ENCODE measurements at places on chromosomes 4 and X. TPM values are rescaled to one million over a fixed set of nuclear protein-coding genes. Genes with fewer than 3 reads are reported as not detected.

DNA sequence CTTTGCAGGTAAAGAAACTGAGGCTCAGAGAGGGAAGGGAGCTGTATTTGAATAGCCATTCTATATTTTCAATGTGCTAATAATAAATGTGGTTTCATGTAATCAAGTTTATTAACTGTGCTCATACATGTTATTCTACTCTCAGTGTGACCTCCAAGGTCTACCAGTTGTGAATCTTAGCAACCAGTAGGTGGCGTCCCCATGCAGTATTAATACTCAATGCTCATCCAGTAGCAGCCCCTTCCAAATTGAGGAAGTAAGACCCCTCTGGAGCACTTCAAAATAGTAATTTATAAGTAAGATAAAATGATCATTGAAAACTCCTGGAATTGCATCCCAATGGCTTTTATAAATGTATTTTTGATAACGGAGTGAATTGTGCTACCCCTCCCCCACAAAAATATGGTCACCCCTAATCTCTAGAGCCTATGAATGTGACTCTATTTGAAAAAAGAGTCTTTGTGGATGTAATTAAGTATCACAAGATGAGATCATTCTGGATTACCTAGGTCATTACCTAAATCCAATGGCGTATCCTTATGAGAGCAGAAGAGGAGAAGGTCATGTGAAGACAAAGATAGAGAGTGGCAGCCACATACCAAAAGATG is 20.4 kb upstream of the SEPSECS start:
- no peaks in the 10 kb centered on the region for H3K36me3 ChIP-seq
- H3K4me1 ChIP-seq, result peaks cover 16% of the 10 kb centered on the region
- no peaks in the 10 kb centered on the region for H3K27me3 ChIP-seq
- H3K4me3 ChIP-seq, result no peak overlapping the region
- no peak for DNase-seq

DNA sequence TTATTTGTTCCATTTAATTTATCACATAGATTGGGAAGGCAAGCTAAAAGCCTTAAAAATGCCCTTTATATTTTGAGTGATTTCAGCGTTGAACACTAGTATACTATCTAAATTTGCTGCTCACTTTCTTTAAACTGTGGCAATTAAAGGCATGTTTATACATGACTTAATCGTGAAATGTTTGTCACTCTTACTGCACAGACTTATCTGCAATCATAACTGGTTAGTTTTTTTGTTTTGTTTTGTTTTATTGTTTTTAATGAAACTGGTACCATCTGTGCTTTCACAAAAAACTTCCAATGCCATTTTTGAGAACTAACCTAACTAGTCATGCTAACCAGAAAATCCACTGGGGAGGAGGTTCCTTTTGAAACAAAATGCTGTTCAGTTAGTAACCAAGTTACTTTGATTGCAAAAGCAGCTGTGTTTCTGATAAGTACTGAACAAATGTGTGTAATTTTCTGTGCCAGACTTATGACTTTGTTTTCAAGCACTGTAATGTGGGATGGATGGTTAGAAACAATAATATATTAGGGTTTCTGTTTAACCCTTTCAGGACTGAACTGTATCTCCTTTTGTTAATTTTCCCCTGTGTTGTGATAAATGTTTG is 56.1 kb downstream of the CCKAR start:
- H3K36me3 ChIP-seq, result no peaks in the 10 kb centered on the region
- no peaks in the 10 kb centered on the region for H3K27me3 ChIP-seq
- H3K4me1 ChIP-seq, result no peaks in the 10 kb centered on the region

DNA sequence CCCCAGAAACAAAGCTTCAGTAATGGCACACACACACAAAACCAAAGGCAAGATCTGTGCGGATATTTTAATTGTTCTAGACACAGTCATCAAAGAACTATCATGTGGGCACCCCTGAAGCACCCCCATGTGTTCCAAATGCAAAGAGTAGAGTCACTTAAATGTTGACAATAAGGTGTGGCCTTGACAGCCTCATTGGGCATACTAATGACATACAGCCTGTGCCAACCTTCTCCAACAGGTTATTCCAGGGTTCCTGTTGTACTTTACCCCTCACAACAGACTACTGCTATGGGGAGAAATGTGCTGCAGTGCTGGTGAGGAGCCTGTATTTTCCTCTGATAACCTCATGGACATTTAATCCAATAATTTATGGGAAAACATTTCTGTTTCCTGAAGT is 29.8 kb upstream of the CT47C1 start:
- no peak overlapping the region for H3K27ac ChIP-seq
- no peaks in the 10 kb centered on the region for H3K4me1 ChIP-seq
- DNase-seq, result no peak

GRCh38 chrX:72466493-72466892 is 106.2 kb downstream of the HDAC8 start:
- H3K27me3 ChIP-seq, result no peaks in the 10 kb centered on the region
- no peaks in the 10 kb centered on the region for H3K4me1 ChIP-seq
- no peak for DNase-seq
- H3K4me3 ChIP-seq, result no peak overlapping the region
- no peak overlapping the region for H3K27ac ChIP-seq
- peaks cover 3% of the 10 kb centered on the region for H3K36me3 ChIP-seq

NPY5R gene
- not detected for total RNA-seq

DNA sequence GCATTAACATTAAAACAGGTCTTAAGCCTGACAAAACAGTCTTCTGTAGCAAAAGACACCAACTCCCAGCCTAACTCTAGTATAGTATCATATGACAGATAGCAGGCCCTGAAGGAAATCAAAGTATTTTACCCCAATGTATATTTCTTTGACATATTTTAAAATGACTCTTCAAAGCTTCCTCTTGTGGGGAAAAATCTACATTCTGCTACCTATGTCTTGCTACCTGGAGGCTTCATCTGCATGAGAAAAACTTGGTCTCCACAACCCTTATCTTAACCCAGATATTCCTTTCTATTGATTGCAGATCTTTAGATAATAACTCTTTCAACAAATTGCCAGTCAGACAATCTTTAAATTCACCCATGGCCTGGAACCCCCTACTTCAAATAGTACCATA is 1620.4 kb downstream of the PCDH7 start:
- H3K27me3 ChIP-seq, result no peaks in the 10 kb centered on the region
- no peak overlapping the region for H3K27ac ChIP-seq
- no peak overlapping the region for H3K4me3 ChIP-seq
- H3K4me1 ChIP-seq, result no peaks in the 10 kb centered on the region
- no peak for DNase-seq
- H3K36me3 ChIP-seq, result no peaks in the 10 kb centered on the region

- no peak for DNase-seq
- H3K27ac ChIP-seq, result no peak overlapping the region
- H3K36me3 ChIP-seq, result no peaks in the 10 kb centered on the region
- no peaks in the 10 kb centered on the region for H3K27me3 ChIP-seq
- H3K4me1 ChIP-seq, result no peaks in the 10 kb centered on the region
Observed at GRCh38 chr4:169164669-169165415, 105.9 kb downstream of the SH3RF1 start.

GRCh38 chr4:165715989-165716388 is 157.0 kb upstream of the TLL1 start:
- H3K4me3 ChIP-seq, result no peak overlapping the region
- no peaks in the 10 kb centered on the region for H3K36me3 ChIP-seq
- H3K4me1 ChIP-seq, result no peaks in the 10 kb centered on the region
- DNase-seq, result no peak

- DNase-seq, result no peak
- H3K4me3 ChIP-seq, result no peak overlapping the region
- no peaks in the 10 kb centered on the region for H3K4me1 ChIP-seq
- H3K27me3 ChIP-seq, result no peaks in the 10 kb centered on the region
- H3K27ac ChIP-seq, result no peak overlapping the region
Observed at GRCh38 chrX:9635368-9635767, 130.3 kb downstream of the GPR143 start.

PDE6B gene
- 20.1 TPM for total RNA-seq

DNA sequence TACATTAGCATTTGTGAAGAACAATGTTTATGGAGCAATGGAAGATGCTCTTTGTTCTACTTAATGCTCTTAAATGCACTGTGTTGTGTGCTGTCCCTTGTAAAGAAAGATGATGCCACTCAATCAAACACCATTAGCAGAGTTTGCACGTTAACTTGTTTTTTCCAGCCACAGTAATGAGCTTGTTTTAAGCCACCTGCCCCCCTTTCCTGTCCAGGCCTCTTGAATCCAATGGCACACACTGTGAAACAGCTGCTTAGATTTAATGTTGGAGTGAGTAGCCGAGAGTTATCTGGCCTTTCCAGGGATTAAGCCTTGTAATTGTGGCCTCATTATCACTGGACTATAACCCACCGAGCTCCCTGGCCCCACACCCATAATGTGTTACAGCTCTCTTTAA is 86.0 kb downstream of the PAK3 start:
- H3K27ac ChIP-seq, result no peak overlapping the region
- H3K36me3 ChIP-seq, result no peaks in the 10 kb centered on the region
- no peak overlapping the region for H3K4me3 ChIP-seq
- no peaks in the 10 kb centered on the region for H3K4me1 ChIP-seq
- DNase-seq, result no peak

DNA sequence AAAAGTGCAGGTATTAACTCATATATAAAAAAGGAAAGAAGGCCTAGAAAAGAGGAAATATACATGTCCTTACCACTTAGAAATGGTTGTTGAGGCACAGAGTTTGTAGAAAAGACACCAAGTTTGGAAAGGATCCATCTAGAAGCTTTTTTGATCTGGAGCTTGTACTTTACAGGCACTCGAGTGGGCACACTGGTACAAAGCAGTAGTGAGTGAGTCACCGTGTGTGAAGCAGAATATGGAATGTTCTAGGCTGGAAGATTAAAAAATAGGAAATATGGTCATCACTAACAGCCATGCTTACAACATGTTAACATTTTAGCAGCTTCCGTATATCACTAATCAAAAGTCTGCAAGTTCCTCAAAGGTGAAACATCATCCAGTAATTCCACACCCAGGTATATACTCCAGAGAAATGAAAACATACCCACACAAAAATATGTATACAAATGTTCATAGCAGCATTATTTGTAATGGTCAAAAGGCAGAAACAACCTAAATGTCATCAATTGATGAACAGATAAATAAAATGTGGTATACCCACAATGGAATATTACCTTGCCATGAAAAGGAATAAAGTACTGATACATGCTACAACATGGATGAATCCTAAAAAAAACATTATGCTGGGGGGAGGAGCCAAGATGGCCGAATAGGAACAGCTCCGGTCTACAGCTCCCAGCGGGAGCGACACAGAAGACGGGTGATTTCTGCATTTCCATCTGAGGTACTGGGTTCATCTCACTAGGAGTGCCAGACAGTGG is 69.5 kb downstream of the FRYL start:
- H3K27me3 ChIP-seq, result no peaks in the 10 kb centered on the region
- DNase-seq, result no peak

DNA sequence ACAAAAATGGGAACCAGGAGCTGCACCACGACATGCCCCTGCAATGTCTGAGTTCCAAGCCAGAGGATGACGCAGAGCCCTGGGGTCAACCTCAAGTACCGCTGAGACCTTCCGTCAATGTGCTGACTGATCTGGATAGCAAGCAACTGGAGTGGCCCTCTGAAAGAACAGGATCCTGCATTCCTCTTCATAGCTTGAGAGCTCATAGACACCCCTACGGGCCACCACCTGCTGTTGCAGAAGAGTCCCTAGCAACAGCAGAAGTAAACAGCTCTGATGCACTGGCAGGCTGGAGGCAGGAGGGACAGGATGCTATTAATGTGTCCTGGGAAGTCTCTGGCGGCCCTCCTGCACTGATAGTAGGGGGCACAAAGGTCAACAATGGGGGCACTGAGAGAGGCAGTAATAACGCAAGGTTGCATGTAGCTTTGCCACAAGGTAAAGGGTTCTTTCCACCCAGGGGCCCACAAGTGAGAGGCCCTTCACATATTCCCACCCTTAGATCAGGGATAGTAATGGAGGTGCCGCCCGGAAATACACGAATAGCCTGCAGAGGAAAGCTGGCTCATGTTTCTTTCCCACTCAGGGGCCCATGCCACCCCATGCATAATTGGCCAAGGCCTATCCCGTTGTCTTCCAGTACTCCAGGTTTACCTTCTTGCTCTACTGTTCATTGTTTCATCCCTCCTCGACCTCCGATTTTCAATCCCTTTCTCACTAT is 1.3 kb downstream of the PRR32 start:
- no peak overlapping the region for H3K4me3 ChIP-seq
- no peaks in the 10 kb centered on the region for H3K27me3 ChIP-seq
- DNase-seq, result no peak
- no peaks in the 10 kb centered on the region for H3K36me3 ChIP-seq
- H3K27ac ChIP-seq, result no peak overlapping the region

MAGED4B gene
- not detected for total RNA-seq

DNA sequence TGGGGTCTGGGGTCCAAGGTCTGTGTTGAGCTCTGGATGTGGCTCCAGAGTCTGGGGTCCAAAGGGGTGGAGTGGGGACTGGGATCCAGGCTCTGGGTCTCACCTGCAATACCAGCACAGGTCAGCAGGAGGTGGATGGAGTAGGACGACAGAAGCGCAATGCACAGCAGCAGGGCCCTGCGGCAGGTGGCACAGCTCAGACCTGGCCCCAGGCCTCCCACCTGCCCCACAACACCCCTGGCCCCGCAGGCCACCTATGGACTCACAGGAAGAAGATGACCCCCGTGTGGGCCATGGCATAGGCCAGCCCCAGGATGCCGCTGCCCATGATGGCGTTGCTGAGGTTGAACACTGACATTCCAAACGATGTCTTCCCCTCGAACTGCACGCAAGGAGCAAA is 3.4 kb downstream of the SLC38A5 start:
- H3K4me1 ChIP-seq, result peaks cover 5% of the 10 kb centered on the region
- H3K4me3 ChIP-seq, result no peak overlapping the region
- no peaks in the 10 kb centered on the region for H3K36me3 ChIP-seq
- H3K27me3 ChIP-seq, result no peaks in the 10 kb centered on the region

CSAG1 gene
- total RNA-seq, result not detected

Data from naive thymus-derived CD4-positive, alpha-beta T cell (primary cell).